ENCODE measurements at places on chromosomes 7 and 10. TPM values are rescaled to one million over a fixed set of nuclear protein-coding genes. Genes with fewer than 3 reads are reported as not detected.

DNA sequence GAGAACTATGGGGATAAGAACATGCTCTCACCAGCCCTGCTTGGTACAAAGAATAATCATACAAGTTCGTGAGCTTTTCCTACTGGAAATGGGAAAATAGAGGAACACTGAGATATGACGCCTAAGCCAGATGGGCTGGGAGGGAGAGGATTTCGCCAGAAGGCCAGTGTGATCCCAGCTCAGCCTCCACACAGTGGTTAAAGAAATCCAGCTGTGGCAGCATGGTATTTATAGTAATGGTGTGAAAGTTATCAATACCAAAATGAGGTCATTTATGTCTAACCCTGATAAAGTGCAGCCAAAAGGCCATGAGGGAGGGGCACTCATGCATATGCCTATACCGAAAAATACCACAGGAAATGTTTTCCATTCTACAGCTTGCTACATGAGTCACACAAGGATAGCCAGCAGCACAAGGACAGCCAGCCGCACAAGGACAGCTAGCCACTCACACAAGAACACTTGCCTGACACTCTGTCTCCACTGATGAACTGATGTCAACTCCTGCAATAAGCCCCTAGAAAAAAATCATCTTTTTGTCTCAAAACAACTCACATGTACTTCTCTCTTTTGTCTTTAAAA, 49.4 kb downstream of the FRMPD2 start:
- DNase-seq: no peak

The DNAJC12 gene
- total RNA-seq: 1.0 TPM

The GPR37 gene
- total RNA-seq: not detected

The ATOH7 gene
- not detected for total RNA-seq

DNA sequence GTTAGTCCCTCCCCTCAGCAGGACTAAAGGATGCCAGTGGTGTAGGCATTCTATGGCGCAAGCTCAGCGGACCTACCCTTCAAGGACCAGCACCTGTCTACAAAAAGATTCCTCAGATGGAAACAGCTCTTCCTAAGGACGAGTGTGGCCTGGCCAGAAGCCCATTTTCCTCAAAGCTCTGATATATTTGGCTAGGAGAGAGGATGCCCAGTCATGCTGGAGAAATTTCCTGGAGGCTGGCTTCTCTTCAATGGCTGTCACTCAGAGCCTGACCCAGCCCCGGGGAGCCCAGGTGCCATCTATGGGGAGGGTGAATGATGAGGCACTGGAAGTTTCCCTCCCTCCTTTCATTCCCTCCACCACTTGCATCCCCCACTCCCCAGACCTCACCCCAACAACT, 111.5 kb downstream of the PLXNA4 start:
- no peak for DNase-seq

- no peak for DNase-seq
Measured at GRCh38 chr7:152136686-152137085, 111.2 kb downstream of the GALNT11 start.

GRCh38 chr10:86944907-86945306, 12.5 kb downstream of the MMRN2 start:
- DNase-seq: peak; percentile 39

DNA sequence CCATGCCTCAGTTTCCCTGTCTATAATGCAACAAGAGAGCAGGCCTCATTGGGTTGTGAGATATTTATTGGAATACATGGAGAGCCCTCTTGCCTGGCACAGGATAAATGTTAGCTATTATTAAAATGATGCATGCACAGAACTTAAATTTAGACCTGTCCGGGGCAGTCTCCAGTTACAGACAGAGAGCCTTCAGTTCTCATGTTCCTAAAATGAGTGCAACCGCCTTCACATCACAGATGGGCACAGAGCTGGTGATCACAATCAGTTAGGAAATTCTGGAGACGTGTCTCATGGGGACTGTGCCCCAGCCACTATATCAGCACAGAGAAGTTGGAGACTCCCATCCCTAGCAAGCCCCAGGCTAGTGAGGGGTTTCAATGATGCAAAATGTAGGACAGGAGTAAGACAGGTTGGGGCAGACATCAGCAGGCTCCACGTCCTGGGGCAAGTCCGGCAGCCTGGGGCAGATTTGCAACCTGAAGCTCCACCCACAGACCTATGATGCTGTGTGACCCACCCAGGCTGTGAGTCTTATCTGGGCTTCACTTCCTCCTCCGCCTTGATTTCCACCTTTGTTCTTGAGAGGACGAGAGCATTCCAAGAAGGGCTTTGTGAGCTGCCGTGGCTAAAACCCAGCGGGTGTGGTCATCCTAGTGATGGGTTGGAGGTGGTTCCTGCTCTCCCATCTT, 49.4 kb downstream of the CXCL12 start:
- DNase-seq: no peak

DNA sequence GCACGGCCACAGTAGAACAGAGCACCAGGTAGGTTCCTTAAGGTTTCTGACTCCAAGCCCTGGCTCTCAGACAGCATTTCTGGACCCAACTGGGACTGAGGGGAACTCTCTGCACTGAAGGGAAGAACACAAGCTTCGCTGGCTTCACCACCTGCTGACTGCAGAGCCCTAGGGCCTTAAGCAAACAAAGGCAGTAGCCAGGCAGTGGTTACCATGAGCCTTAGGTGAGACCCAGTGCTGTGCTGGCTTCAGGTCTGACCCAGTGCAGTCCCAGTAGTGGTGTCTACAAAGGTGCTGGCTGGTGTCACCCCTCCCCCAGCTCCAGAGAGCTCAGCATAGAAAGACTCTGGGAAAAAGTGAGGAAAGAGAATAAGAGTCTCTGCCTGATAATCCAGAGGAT, 59.5 kb downstream of the SIRT1 start:
- no peak for DNase-seq

The ADRB1 gene
- 14.1 TPM for total RNA-seq

The CLCN1 gene
- total RNA-seq: 0.22 TPM

DNA sequence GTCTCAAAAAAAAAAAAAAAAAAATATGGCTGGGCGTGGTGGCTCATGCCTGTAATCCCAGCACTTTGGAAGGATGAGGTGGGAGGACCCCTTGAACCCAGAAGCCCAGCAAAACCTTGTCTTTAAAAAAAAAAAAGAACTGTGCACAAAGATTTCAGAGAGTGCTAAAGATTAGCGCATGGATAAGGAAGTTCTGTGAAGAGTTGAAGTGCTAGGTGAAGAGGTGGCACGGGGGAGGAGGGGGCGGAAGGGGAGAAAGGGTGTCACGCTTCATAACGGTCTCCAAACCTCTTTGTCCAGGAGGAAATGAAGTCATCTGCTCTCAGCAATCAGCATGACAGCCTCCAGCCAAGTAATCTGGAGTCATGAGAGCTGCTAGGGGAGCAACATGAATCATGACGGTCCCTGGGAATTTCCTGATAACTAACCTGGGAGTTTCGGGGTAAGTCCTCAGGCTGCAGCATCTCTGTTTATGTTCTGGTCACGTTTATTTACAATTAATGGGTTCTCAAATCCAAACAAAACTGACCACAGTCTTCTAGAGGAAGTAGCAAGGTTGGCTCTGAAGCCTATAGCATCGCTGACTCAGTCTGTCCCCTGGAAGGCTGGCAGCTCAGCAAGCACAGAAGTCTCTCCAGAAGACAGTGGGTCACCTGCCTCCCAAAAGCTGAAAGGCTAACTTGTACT, 1.9 kb upstream of the PLAU start:
- no peak for DNase-seq

GRCh38 chr7:30029696-30030095, 1.5 kb downstream of the PLEKHA8 start:
- no peak for DNase-seq

The ARMH3 gene
- 28.2 TPM for total RNA-seq

The RAMP3 gene
- total RNA-seq: 49.2 TPM

- DNase-seq: no peak
Measured at GRCh38 chr7:67729771-67730170, 733.1 kb downstream of the TYW1 start.

The NPFFR1 gene
- not detected for total RNA-seq

DNA sequence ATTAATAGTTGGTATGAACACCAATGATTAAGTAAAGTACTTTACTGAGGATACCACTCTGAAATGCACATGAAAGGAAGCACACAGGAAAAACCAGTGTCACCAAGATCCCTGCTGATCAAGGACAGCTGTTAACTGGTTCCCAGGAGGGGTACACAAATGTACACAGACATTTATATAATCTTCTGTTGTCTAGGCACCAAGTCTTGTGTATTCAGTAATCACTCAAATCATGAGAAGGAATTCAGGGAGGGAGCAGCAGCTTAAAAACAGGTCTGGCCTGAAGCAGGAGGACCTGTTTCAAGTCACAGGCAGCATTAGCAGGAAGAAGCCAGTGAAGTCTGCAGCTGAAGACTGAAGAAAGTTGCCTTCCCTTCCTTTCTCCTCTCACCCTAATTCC, 18.7 kb downstream of the MPP7 start:
- DNase-seq: no peak

The ACBD7 gene
- 1.1 TPM for total RNA-seq

The ZNF716 gene
- not detected for total RNA-seq

- no peak for DNase-seq
Measured at GRCh38 chr10:60797200-60797599, 18.9 kb downstream of the CDK1 start.

DNA sequence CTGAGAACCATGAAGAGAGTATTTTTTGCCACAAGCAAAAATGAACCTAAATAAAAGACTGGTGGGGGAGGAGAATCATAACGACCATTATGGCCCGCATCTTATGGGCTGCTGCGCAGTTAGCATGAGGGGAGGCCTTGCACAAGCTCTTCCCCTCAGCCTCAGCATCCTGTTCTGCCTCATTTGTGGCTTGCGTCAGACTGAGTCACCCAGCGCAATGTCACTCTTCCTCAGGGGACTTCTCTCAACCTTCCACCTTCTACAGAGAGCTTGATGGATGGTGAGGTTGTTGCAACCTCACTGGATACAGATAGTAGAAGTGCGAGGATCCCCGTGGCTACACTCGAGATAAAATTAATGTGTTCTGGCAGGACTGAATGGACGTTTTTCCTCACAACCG, 16.8 kb upstream of the GPR15LG start:
- no peak for DNase-seq

DNA sequence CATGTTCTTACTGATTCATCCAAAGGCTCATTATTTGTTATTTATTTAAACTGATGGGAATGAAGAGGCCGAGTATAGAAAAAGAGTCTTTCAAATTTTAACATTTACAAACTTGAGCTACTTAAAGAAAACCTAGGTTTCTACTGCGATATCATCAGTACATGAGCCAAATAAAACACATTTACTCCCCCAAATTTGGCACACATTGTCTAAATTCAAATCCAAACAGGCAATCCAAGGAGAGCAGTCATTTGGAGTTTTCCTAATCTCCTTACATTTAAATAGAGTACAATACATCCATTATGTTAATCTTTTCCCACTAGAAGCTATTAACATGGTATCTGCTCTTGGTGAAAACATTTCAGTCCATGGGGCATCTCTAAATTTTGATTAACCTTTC, 2.2 kb downstream of the NMT2 start:
- no peak for DNase-seq

The FAM25G gene
- not detected for total RNA-seq

The SEMA4G gene
- total RNA-seq: 1.4 TPM

- no peak for DNase-seq
Measured at GRCh38 chr7:112199672-112200071, 6.5 kb downstream of the DOCK4 start.

The PLPP4 gene
- not detected for total RNA-seq

- DNase-seq: no peak
Measured at GRCh38 chr10:20990604-20991003, 93.5 kb upstream of the NEBL start.

DNA sequence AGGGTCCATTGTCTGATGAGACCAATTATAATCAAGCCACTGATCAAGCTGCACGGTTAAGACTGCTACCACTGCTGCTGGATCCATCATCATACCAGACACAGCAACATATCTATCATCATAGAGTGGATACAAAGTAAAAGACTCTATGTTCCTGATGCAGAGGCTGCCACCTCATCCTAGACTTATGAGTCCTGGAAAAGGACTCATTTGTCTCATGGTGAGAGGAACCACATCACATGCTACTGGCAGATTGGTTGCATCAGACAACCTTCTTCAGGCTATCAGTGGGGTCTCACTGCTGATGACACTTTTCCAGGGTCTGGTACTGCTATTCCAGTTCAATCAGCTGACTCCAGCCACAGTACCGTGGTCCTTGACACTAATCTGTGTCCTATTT, 79.0 kb downstream of the ABI1 start:
- DNase-seq: no peak

DNA sequence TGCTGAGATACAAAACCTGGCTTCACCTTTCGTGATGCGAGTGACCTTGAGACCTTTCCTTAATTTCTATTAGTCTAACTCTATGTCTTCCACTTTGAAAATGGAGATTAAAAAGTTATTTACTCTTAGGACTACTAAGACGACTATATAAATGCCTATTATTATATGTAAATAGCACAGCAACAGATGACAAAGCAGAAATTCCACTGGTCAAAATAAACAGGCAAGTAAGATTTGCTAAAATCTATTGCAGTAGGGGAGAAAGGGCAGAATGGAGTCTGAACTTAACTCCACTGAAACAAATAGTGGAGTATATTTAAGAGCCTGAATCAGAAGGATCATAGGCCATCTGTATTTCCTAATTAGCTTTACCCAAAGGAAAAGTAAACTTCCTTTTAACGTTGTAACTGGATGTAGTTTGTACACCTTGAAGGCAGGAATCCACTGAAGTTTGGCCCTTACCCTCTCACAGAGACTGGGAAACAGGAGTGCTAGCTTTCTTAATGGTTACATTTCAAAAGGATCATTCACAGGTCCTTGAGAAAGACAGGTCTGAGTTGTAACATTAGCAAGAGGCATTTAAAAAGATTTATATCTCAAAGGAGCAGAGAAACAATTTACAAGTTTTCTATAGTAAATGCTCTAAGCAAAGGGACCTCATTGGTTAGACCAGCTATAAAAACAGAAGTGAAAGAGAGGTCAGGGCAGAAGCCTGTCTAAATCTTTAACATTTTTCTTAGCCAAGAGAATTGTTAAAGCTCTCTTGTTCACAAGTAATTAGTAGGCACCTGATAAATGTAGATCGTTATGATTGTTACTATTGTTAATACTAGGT, 332.5 kb downstream of the ZWINT start:
- no peak for DNase-seq

The GIMAP2 gene
- 12.5 TPM for total RNA-seq

DNA sequence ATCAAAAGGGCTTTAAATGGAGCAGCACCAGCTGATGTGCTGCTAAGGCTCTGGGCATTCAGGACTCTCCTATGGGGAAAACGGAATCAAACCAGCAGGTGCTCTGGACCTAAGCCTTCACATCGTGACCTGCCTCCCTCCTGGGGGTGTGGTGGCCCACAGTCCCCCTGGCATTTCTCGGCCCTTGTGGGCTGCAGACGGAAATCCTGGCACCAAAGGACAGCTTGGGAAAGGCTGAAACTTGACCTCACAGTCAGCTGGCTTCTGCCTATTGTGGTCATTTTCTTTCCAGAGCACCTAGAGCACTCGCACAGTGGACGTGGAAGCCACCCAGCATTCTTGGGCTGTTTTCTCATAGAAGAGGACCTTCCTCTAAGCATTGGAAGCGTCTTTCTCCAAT, 74.8 kb downstream of the TPST1 start:
- no peak for DNase-seq

The GRID1 gene
- total RNA-seq: 2.1 TPM

The CSTF2T gene
- total RNA-seq: 28.0 TPM
